Kidney (tissue), 22 donors: ENCODE measurements at places on chromosomes 2 and 18. TPM values are rescaled to one million over a fixed set of nuclear protein-coding genes. Genes with fewer than 3 reads are reported as not detected.

- DNase-seq, result peak; percentile 78
Measured at GRCh38 chr2:143936848-143937722, 582.8 kb downstream of the ZEB2 start.

- DNase-seq, result no peak
Measured at GRCh38 chr2:6648596-6649247, 217.0 kb downstream of the CMPK2 start.

DNA sequence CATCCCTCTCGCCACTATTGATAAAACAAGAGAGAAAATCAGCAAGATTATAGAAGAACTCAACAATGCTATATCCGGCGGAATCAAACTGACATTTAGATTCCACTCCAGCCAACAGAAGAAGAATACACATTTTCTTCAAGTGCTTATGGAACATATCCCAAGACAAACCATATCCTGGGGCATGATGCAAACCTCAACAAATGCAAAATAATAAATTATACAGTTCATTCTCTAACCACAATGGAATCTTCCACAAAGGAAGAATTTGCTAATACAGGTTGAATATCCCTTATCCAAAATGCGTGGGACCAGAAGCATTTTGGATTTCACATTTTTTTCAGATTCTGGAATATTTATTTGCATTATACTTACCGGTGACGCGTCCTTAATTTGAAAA lies 51.4 kb upstream of the YPEL5 start:
- no peak for DNase-seq

ADD2 gene
- not detected for polyA plus RNA-seq

NUP35 gene
- polyA plus RNA-seq, result 12.3 TPM

ITPRIPL1 gene
- 0.73 TPM for polyA plus RNA-seq

DNA sequence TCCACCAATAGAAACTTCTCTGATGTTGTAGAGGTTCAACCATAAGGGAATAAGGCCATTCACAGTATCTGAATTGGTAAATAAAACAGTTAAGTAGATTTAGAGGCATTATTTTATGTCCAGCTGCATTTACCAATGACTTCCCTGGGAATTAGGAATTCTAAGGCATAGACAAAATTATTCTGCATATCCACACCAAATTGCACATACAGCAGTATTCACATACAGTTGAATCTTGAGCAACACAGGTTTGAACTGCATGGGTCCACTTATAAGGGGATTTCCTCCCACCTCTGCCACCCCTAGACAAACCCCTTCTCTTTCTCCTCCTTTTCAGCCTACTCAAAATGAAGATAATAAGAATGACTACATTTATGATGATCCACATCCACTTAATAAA lies 54.4 kb downstream of the COL5A2 start:
- no peak for DNase-seq

DNA sequence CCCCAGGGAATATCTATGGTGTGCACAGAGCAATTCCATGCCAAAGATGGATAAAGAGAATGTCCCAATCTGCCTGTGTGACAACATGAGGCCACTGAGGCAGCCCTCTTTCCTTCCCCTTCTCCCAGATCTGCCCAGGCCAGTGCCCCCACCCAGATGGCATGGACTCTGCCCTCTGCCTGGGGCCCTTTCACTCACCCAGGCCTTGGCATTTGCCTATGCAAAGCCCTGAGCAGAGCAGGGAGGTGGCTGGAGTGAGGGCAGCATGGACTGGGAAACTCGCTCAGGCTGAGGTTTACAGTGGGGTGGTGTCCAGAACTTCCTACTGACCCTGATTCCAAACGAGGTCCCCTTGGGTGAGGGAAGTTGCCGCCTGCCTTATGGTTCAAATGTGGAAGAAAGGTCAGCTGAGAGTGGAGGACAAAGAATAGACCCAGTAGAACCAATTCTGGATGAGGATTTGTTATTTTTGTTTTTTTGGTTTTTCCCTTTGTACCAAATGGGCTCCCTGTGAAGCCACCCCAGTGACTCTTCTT lies 8.9 kb downstream of the SH2D6 start:
- no peak for DNase-seq

DNA sequence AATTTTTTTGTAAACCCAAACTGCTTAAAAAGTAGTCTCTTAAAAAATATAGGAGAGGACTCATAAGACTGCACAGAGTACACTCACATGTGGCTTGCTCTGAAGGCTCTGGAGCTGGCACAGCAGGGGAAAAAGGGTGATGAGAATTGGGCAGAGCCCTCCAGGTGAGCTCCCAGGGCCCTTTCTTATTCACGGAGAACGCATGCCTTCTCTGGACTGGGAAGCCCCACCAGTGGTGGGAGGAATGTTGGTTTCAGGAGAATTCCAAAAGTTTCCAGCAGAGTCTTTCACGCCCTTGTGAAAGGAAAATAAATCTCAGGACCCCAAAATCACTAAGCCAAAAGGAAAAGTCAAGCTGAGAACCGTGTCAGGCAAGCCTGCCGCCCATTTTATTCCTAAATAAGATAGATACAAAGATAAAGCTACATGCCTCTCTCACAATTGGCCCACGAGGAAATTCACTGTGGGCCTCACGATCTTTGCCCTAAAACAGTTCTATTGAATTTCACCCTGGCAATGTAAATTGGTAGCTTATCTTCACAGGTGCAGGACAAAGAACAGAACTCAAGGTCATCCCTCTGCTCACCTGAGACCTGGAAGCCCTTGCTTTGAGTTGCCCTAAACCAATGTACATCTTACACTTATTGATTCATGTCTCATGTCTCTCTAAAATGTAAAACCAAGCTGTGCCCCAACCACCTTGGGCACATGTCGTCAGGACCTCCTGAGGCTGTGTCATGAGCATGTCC lies 15.5 kb upstream of the MC5R start:
- DNase-seq, result no peak

DNA sequence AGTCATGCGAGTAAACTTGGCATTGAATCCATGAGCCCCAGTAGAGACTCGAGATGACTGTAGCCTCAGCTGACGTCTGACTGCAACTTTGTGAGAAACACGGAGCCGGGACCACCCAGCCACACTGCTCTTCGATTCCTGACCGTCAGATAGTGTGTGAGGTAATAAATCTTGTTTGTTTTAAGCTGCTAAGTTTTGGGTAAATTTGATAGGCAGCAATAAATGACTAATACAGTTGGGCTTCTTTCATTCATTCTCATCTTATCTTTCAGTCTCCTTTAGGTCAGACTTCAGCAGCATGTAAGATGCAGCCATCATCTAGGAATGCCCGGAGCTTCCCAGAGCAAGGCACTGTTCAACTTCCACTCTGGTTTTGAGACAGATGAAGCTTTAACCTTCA lies 8.0 kb upstream of the KLHL29 start:
- DNase-seq, result no peak

DNA sequence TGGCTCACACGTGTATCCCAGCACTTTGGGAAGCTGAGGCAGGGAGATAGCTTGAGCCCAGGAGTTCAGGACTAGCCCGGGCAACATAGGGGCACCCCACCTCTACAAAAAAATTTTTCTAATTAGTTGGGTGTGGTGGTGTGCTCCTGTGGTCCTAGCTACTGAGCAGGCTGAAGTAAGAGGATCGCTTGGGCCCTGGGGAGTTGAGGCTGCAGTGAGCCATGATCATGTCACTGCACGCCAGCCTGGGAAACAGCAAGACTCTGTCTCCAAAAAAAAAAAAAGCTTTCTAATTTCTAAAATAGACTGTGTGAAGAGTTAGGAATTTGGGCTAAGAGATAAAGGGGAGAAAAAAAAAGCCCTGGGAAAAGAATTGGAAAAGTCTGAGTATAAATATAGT lies 51.9 kb upstream of the NAB1 start:
- DNase-seq, result no peak

NCKAP5 gene
- 1.8 TPM for polyA plus RNA-seq

DNA sequence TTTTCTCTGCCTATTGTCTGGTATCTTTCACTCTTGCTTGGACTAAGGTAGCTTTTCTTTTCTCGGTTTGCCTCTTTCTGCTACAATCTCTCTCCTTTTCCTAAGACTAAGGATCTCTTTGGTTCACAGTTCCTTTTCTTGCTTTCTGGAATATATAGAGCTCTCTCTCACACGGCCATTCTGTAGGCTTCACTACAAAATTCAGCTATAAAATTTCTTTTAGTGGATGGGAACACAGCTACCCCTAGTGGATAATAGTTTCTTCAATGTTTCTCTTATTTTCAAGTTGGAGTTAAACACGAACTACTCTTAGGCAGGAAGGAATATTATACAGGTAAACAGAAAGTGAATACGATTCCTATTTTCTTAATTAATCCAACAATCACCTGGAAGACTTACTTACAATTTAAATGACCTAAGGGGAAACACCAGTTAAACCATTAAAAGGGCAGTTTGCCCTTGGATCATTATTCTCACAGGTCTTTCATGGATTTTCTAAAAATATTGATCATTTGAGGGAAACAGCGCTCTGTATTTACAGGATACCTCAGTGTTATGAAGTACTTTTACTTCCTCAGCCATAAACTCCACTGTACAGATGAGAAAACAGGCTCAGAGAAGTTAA lies 140.5 kb downstream of the LRP2 start:
- no peak for DNase-seq

LIPG gene
- polyA plus RNA-seq, result 4.8 TPM

GRCh38 chr2:38092196-38092902 lies 16.4 kb upstream of the CYP1B1 start:
- DNase-seq, result peak; percentile 80

DNA sequence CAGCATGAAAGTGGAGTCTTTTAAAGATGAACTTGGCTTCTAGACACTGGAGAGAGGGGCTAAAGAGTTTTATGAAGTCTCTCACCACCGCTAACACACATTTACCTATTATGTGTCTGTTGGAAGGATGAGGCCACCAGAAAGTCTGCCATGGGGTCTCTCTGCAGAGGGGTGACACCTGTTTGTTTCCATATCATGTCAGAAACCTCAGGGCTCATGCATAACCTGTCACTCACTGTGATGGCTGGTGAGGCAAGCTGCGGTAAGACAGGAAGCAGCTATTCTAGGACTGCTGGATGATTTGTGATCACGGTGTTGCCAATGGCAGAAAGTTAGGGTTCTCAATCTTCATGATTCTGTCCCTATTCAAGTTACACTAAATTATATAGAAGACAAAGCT lies 60.8 kb upstream of the DNMT3A start:
- no peak for DNase-seq
